ENCODE measurements at places on chromosomes 16 and 17.

DNA sequence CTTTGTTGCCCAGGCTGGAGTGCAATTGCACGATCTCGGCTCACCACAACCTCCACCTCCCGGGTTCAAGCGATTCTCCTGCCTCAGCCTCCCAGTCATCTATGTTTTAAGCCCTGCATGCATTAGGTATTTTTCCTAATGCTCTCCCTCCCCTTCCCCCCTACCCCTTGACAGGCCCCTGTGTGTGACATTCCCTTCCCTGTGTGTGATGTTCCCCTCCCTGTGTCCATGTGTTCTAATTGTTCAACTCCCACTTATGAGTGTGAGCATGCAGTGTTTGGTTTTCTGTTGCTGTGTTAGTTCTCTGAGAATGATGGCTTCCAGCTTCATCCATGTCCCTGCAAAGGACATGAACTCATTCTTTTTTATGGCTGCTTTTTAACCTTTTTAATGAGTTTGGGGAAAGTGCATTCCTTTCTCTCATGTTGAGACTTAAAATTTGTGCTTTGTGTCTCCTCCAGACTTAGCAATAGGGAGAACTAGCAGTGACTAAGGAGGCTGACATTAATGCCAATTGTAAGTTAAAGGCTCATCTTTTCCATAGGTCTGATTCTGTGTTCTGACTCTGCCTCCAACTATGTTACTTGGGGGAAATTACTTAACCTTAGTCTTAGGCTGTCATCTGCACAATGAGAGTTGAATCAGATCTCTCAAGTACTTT lies 17.7 kb upstream of the PHAF1 start:
- DNase-seq, result no peak

DNA sequence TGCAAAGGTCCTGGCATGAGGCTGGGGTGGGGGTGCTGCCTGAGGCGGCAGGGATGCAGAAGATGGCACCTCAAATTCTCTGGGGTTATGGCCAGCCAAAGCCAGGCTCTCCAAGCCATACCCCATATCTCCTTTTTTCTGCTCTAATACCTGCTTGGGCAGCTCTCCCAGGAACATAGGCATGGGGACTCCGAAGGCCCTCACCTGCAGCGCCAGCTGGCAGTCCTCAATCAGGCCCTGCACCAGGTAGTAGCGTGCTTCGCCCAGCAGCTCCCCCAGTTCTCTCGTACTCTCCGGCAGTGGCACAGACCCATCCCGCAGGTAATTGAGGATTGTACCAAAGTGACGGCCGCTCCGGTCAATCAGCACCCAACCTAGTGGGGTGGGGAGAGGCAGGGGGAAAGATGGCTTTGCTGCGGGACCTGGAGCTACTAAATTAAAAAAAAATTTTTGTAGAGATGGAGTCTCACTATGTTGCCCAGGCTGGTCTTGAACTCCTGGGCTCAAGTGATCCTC lies 3.0 kb downstream of the KCTD13 start:
- no peak for DNase-seq

- DNase-seq, result no peak
These were observed 26.5 kb upstream of the SLC39A11 start for GRCh38 chr17:73118951-73119391.

DNA sequence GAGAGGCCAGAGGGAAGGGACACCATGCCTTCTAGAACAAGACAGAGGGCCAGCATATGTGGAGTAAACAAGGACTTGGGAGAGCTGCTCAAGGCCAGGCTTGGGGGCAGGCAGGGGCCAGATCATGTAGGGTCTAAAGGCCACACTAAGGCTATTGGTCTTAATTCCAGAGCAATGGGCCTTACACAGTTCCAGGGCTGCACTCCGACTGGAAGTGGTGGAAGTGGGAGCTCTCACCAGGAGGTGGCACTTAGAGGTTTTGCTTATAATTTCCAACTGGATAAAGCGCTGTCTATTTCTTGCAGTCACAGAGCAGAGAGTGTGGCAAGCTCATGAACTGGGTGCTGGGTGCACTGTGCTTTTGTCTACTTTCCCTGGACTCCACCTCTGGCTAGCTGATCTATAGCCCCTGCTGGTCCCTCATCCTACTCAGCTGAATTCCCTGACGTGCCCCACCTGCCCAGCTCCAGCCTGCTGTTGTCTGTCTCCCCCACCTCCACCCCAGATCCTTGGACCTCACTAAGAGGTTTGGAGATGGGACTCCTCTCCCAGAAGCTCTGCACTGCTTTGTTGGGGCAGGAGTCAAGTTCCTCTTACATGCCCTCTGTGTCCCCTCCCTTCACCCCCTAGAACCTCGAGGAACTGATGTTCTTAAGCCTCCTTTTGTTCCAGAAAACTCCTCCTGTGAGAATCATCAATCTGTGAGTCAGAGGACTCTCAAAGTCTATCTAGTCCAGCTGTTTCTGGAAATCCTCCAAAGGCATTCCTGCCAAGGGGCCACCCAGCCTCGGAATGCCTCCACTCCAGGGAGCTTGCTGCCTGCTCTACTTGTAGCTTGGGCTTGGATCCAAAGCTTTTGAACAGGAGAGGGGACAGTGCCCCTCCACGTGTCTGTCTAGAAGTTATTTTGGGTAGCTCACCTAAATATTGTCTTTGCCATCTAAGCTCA lies 48.1 kb upstream of the KSR1 start:
- DNase-seq, result no peak

DNA sequence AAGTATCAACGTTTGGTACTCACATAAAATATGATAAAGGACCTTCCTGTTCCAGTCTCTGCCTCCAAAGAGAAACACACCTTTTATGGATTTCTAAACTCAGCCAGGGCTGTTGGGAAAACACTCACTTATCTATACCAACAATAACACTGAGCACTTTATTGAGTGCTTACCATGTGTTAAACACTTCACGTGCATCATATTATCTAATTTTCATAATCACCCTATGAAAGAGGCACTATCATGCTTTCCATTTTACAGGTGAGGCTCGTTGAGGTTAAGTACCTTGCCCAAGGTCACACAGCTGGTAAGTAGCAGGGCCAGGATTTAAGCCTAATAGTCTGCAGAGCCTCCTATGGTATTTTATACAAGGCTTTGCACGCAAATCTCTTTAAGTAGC lies 251.5 kb upstream of the SOX9 start:
- no peak for DNase-seq

GRCh38 chr17:41939693-41940090 lies 9.3 kb downstream of the ODAD4 start:
- DNase-seq, result no peak

GRCh38 chr17:57536289-57536688 lies 208.8 kb downstream of the CCDC182 start:
- no peak for DNase-seq

DNA sequence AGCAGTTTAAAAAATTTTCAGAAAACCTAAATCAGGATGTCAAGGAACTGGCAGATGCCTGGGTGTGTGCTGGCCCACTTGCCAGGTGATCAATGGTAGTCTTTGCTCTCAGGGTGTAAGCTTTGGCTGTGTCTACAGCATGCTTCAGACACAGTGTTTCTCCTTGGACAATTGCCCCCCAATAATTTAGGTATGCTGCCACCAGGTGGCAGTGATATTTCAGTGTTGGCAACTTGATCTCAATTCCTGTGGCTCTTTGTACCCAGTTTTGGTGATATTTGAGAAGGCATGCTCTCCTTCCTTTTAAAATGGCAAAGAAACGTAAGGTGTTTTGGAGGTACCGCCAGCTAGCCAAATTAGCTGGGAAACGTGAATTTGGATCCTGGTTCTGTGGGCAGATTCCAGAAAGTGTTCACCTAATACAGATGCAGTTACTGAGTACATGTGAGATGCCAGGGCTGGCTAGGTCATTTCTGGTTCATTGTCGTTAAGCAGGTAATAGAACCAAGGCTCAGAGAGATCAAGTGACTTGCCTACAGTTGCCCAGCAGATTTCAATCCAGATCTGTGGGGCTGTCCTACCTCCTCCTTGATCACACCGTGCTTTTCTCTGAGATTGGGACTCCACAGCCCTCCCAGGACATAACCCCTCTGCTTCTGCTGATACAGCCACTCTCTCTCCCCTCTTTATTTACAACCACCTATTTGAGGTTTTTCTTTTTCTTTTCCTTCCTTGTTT lies 155.6 kb upstream of the PLCG2 start:
- DNase-seq, result no peak

- no peak for DNase-seq
These were observed 22.8 kb upstream of the SLC47A1 start for GRCh38 chr17:19510903-19511302.

DNA sequence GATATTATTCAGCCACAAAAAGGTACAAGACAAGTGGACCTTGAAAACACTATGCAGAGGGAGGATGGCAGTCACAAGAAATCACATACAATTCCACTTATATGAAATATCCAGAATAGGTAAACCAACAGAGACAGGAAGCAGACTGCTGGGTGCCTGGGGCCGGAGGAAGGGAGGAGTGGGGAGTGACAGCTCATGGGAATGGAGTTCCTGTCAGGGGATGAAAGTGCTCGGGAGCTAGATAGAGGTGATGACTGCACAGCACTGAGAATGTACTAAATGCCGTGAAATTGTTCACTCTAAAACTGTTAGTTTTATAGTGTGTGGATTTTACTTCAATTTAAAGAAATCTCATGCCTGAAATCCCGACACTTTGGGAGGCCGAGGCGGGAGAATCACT lies 74.2 kb upstream of the MED9 start:
- no peak for DNase-seq

DNA sequence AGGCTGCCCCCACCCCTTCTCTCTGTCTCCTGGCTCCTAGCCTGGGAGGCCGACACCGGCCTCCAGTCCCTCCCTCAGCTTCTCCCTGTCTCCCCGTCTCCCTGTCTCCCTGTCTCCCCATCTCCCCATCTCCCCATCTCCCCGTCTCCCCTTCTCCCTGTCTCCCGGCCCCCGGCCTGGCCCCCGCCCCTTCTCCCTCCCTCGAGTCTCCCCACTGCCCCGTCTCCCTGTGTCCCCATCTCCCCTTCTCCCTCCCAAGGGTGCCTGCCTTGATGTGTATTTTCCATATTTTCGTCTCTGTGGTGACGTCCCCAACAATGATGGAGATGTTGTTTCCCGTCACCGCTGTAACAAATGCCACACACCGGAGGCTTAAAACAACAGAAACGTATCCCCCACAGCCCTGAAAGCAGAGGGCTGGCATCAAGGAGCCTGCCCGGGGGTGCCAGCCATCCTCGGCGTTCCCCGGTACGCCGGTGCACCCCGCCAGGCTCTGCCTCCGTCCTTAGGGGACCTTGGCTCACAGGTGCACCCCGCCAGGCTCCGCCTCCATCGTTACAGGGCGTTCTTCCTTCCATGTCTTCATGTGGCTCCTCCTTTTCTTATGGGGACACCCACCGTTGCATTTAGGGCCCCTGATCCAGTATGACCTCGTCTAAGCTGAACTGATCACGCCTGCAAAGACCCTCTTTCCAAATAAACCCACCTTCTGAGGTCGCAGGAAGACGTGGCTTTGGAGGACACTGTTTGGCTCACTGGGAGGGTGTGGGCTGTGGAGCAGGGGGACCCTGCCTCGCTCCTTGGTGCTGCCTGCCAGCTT lies 151.6 kb downstream of the NPIPB11 start:
- DNase-seq, result no peak

DNA sequence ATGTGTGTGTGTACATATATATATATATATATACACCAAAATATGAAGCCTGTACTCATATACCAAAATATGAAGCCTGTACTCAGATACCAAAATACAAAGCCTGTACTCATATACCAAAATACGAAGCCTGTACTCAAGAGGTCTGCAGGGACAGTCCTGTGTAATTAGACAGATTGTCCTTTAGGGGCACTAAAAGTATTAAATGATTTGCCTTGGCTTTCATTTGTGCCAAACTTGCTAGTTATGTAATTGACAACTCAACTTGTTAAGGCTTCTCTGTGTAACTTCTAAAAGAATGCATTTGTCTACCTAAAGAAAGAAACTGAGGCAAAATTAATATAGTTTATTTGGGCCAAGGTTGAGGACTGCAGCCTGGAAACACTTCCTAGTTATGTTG lies 30.8 kb upstream of the DHX40 start:
- DNase-seq, result no peak

- no peak for DNase-seq
These were observed 1.7 kb upstream of the GJD3 start for GRCh38 chr17:40366076-40366860.

DNA sequence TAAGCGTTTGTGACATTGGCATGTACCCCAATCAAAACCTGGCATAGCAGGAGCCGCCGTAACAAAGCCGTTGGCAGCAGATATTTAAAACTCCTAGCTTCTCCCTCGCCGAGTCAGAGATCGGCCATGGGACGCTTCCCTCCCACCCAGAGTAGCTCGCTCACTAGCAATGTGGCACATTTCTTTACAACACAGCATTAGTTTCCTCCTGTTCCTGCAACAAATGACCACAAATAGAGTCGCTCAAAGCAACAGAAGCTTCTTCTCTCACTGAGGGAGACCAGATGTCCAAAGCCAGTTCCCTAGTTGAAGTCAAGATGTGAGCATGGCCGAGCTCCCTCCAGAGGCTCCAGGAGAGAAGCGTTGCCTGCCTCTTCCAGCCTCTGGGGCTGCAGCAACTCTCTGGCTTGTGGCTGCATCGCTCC lies 106.7 kb downstream of the RBFOX3 start:
- no peak for DNase-seq

GRCh38 chr17:151886-152859 lies 14.8 kb downstream of the SCGB1C2 start:
- no peak for DNase-seq

GRCh38 chr16:3013491-3013951 lies 798 bp downstream of the CLDN9 start:
- DNase-seq, result no peak

DNA sequence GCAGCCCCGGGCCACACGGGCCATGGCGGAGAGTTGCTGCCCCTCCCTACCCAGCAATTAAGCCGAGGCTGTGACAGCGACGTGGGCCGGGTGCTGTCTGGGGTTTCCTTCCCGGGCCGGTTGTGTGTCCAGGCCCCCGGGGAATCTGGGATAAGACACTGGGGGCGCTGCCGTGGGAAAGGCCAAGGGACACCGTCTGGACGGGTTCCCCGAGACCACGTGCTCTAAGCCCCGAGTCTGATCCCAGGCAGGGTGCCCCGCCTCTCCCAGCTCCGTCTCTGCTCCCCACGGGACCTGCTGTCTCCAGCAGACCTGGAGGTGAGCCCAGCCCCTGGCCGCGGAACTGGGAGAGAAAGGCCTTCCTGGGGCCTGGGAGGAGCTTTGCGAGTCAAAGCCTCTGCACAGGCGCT lies 92.2 kb downstream of the IRX3 start:
- no peak for DNase-seq

GRCh38 chr17:72566671-72567484 lies 446.1 kb downstream of the SOX9 start:
- no peak for DNase-seq

GRCh38 chr17:63830904-63831491 lies 3.5 kb upstream of the FTSJ3 start:
- no peak for DNase-seq
